ENCODE measurements at places on chromosomes 1 and 21.

- H3K27ac ChIP-seq = no peak overlapping the region
- no peaks in the 10 kb centered on the region for H3K36me3 ChIP-seq
- H3K4me3 ChIP-seq = no peak overlapping the region
- H3K4me1 ChIP-seq = peaks cover 4% of the 10 kb centered on the region
- DNase-seq = no peak
- peaks cover 21% of the 10 kb centered on the region for H3K27me3 ChIP-seq
These were observed 11.6 kb downstream of the MYBPH start for GRCh38 chr1:203163891-203164635.

DNA sequence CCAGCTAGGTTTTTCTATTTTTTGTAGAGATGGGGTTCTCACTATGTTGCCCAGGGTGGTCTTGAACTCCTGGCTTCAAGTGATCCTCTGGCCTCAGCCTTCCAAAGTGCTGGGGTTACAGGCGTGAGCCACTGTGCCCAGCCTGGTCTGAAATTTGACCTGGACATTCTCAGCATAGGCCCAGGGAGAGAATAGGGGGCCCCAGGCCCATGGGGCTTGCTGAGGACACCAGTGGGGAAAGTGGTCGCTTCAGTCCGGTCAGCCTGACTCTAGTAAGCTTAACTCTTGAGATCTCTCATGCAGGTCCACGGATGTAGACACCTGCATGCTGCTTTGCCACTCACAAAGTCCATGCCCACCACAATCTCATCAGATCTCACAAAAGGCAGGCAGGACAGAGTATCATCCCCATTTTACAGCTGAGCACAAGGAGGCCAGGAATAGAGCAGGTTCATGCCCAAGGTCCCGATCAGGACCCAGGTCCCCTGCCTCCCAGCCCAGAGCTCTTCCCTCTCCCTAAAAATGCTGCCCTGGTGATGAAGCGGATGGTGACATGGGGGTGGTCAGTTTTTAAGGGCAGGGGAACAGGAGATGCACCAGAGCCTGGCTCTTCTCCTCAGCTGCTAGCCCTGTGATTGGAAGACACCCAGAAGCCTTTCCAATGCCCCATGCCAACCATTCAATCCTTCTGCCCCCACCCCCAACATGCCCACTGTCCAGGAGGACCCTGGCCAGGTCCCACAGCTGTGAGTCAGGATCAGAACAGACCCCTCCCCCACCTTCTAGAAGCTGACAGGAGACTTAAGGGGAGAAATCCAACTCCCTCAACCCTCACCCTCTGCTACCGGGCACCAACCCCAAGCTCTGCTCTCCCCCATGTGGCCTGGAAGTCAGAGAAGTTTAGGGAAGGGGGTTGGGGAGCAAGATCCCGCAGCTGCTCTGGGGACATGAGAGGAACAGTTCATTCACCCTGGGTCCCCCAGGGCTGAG lies 1.8 kb downstream of the FHL3 start:
- no peak overlapping the region for H3K27ac ChIP-seq
- no peaks in the 10 kb centered on the region for H3K36me3 ChIP-seq
- H3K4me1 ChIP-seq = peaks cover 6% of the 10 kb centered on the region

DNA sequence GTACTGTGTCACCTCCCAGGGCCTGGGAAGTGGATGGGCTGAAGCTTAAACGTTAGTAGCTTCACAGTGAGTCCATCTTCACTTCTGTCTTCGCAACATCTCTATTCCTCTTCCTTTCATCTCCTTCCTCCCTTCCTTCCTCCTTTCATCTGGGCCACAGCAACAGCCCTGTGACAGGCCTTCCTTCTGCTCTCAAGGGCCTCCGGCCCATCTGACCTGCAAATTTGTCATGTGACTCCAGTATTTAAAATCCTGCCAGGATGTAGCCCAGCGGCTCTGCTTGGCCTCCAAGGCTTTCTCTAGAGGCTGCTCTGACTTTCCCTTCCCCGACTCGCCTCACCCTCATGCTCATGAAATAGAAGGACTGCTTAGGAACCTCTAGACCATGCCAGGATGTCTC lies 10.9 kb upstream of the BATF3 start:
- no peak for DNase-seq
- H3K36me3 ChIP-seq = no peaks in the 10 kb centered on the region
- H3K27me3 ChIP-seq = no peaks in the 10 kb centered on the region
- H3K4me3 ChIP-seq = no peak overlapping the region

GRCh38 chr1:167472752-167473521 lies 45.4 kb downstream of the CD247 start:
- H3K36me3 ChIP-seq = no peaks in the 10 kb centered on the region
- no peak for DNase-seq
- peaks cover 12% of the 10 kb centered on the region for H3K27me3 ChIP-seq
- H3K27ac ChIP-seq = no peak overlapping the region
- no peaks in the 10 kb centered on the region for H3K4me1 ChIP-seq

DNA sequence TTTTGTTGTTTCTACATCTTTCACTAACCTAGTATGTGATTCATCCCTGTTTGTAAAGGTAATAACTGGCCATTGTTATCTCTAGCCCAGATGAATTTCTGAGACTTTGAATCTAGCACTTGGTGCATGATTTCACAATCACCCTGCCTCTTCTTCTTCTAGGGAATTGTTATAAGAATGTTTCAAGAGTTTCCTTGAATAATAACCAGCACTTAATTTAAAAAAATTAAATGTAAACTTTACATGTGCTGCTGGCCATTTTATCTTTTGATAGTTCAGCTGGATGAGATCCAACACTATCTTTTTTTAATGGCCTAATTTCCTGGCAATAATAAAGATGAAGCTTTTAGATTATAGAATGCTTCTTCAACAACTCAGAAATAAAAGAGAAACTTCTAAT lies 31.8 kb downstream of the UBE2U start:
- H3K4me3 ChIP-seq = no peak overlapping the region
- peaks cover 9% of the 10 kb centered on the region for H3K27me3 ChIP-seq
- no peak overlapping the region for H3K27ac ChIP-seq
- H3K4me1 ChIP-seq = no peaks in the 10 kb centered on the region

DNA sequence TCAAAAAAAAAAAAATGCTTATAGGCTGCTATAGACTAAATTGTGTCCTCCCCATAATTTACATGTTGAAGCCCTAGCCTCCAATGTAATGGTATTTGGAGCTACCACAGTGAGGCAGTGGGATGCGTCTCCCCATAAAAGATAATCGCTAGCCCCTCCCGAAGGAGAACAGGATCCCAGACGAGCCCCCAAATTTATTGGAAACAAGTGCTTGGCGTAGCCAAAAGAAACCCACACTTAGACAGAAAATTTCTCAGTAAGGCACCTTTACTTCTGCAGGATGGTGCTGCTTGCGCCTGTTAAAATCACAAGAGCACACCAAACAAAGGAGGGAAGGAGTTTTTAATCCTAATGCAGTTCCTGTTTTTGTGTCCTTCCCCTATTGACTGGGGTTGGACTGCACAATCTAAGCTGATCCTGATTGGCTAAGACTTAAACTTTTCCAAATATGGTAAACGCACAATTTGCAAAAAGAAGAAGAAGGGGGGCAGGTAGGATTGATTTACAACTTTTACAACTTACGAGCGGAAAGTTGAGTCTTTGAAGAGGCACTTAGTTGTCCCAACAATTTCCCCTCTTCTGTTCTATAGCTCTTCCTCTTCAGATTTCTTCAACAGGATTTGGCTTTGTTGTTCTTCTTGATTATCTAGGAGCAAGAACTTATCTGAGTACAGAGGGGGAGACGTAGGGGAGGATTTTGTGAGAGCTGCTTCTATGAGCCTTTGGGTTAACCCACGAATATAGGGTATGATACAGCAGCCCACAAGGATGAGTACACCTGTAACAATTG lies 3.0 kb upstream of the IPP start:
- H3K27me3 ChIP-seq = no peaks in the 10 kb centered on the region
- no peak overlapping the region for H3K4me3 ChIP-seq
- H3K4me1 ChIP-seq = peaks cover 6% of the 10 kb centered on the region
- H3K27ac ChIP-seq = no peak overlapping the region
- DNase-seq = no peak
- H3K36me3 ChIP-seq = peaks cover 1% of the 10 kb centered on the region

DNA sequence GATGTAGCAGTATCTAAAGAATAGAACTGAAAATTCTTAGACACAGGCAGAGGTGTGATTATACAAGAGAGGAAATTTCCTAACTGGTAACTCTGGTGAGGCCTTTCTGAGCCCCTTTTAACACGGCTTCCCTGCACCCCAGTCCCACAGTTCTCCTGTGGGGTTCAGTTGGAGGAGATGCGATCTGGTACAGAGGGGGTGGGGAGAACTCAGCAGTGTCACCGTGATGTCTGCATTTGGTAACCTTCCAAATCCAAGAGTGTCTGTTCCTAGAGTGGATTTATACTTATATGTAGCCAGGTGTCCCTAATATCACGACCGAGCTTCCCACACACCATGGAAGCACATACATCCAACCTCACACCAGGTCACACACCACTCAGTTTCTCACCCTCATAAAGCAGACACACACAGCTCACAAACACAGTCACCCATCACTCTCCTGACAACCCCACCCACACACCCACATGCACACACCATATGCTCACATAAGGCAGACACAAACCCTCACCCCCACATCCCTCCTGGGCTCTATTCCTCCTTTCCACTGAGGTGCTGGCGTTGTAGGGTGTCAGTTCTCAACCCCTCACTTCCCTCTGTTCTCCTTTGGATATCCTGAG lies 48.5 kb downstream of the RHBG start:
- H3K4me3 ChIP-seq = no peak overlapping the region
- H3K36me3 ChIP-seq = no peaks in the 10 kb centered on the region
- peaks cover 12% of the 10 kb centered on the region for H3K4me1 ChIP-seq
- H3K27ac ChIP-seq = no peak overlapping the region
- H3K27me3 ChIP-seq = peaks cover 23% of the 10 kb centered on the region
- no peak for DNase-seq
